ENCODE measurements at places on chromosomes 2 and 18. TPM values are rescaled to one million over a fixed set of nuclear protein-coding genes. Genes with fewer than 3 reads are reported as not detected.

The VWC2L gene
- total RNA-seq, result not detected

The GAL3ST2 gene
- total RNA-seq, result not detected

The SERPINB13 gene
- not detected for total RNA-seq

The INHBB gene
- total RNA-seq, result not detected

The RGPD4 gene
- not detected for total RNA-seq

The AFF3 gene
- 99.7 TPM for total RNA-seq

The DLX1 gene
- 1.0 TPM for total RNA-seq

The PCARE gene
- not detected for total RNA-seq

The TIA1 gene
- 181 TPM for total RNA-seq

The RESP18 gene
- total RNA-seq, result not detected

The INPP5D gene
- 145 TPM for total RNA-seq

The HRH4 gene
- not detected for total RNA-seq

The IL36A gene
- not detected for total RNA-seq

The CXCR1 gene
- not detected for total RNA-seq

The FAM168B gene
- 62.7 TPM for total RNA-seq

The INO80B gene
- total RNA-seq, result 86.9 TPM

The CRYGD gene
- total RNA-seq, result not detected

The CD8B gene
- total RNA-seq, result not detected

The MBP gene
- total RNA-seq, result 67.8 TPM

The IGFBP5 gene
- not detected for total RNA-seq

The DUSP2 gene
- 25.1 TPM for total RNA-seq

The GPR55 gene
- total RNA-seq, result 2.9 TPM

The CNNM3 gene
- total RNA-seq, result 7.0 TPM

The SCN9A gene
- total RNA-seq, result not detected

The MYOM1 gene
- total RNA-seq, result not detected

The UNC80 gene
- total RNA-seq, result 0.04 TPM

The CIB4 gene
- total RNA-seq, result not detected

The MYO7B gene
- total RNA-seq, result 3.0 TPM

The CEBPZ gene
- total RNA-seq, result 48.2 TPM

The KCNK3 gene
- not detected for total RNA-seq

The GRB14 gene
- not detected for total RNA-seq

The SLC66A3 gene
- 10.9 TPM for total RNA-seq

The DOK6 gene
- not detected for total RNA-seq

The TMEM200C gene
- total RNA-seq, result not detected

The MAPRE2 gene
- total RNA-seq, result 200 TPM

The CXCR2 gene
- total RNA-seq, result not detected

The NR4A2 gene
- total RNA-seq, result 0.40 TPM

The BMP10 gene
- not detected for total RNA-seq

Measured in Karpas-422 (cell line).